CD8-positive, alpha-beta memory T cell (primary cell): ENCODE measurements at places on chromosomes 5 and 9.

DNA sequence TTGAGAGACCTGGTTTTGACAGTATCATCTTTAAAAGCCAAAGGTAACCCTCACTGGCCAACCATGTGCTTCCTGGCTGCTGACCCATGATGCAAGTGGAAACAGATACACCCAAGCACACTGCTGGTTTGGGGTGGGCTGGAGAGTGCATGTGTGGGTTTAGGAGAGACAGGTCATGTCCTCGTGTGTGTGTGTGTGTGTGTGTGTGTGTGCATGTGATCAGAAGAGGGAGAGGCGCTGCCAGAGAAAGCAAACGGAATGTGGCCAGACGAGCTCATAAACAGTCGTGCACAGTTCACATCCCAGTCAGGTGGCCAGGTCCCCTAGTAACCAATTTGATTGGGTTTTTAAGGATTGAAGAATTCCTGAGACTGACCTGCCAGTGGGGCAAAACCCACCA is 112.8 kb upstream of the ICE1 start:
- DNase-seq: no peak

GRCh38 chr5:39447059-39447458 is 22.3 kb upstream of the DAB2 start:
- DNase-seq: no peak

DNA sequence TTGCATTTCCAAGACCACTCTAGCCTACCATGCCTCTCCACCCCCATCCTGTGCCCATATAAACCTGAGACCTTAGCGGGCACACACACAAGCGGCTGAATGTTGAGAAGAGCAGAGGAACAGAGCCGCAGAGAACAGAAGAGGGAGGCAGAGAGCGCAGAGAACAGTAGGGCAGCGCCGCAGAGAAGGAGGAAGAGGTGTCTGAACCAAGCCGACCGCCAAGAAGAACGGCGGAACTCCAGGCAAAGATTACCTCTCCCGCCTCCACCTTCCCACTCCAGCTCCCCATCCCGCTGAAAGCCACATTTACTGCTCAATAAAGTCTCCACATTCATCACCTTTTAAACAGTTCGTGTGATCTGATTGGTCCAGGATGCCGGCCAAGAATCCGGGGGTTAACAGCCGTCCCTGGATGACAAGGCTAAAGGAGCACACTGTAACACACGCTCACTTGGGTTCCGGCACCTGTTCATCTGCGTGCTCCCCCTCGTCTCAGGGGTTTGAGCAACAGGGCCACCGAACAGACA is 33.2 kb downstream of the GRIN3A start:
- no peak for DNase-seq

- DNase-seq: no peak
These were observed 18.8 kb upstream of the OR2K2 start for GRCh38 chr9:111348821-111349271.

GRCh38 chr9:2493109-2493508 is 128.5 kb upstream of the VLDLR start:
- DNase-seq: no peak

DNA sequence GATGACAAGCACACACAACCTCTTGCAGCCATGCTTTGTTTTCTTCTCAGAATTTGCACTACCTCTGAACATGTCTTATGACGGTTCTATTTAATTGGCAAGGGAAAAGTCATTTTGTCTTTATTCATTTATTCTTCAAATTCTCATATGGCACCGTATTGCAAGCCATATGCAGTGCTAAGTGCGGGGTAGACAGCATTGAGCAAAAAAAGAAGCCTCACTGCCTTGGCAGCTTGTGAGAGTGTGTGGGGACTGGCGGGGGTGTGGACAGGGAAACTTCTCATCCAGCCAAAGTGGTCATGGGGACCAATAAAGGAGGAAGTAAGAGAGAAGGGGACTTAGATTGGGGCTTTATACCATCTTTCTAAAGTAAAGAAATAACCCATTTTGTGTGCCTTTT is 160.0 kb downstream of the CDH12 start:
- DNase-seq: no peak

DNA sequence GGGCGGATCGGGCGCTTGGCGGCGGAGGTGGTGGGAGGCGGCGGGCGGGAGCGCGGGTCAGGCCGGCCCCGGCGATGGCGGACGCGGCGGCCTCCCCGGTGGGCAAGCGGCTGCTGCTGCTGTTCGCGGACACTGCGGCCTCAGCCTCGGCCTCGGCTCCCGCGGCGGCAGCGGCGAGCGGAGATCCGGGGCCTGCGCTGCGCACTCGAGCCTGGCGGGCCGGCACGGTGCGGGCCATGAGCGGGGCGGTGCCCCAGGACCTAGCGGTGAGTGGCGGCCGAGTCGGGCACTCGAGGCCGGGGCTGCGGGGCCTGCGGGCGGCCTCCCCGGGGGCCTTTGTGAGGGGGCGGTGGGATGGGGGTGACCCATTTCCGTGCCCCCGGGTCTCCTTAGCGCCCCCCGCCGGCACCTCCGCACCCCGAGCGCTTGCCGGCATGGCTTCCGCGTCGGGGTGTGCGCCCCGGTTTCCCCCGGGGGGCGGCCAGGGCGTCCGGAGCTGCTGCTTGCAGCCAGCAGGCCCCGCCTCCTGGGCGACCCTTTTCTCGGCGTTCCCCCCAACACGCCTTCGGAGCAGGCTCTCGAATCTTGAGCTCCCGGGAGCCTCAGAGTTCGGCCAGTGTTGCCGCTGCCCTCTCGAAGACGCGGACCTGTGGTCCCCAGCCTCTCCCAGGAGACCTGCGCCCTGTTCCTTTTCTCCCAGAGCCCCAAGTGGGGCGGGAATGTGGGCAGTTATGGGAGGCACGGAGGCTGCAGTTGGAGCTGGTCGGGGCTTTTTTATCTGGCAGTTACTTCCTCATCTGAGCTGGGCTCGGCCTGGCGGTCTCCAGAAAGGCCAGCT is 456 bp downstream of the KDM3B start:
- DNase-seq: peak; percentile 83

DNA sequence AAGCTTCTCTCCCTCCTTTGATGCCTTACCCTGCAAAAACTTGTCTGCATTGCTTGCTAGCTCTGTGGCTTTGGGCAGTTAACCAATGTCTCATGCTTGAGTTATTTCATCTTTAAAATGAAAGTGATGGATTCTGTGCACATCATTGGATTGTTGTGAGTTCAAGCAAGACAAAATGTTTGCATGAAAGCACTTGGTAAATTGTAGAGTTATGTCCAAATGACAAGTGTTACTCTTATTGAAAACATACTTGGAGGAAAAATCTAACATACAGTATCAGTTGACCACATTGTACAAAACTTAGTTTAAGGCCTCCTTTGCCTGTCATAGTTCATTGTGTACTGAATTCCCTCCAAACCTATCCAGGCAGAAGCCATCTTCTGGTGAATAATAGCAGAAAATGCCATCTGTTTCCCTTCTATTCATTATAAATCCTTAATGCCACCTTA is 30.0 kb downstream of the TGFBR1 start:
- DNase-seq: no peak

DNA sequence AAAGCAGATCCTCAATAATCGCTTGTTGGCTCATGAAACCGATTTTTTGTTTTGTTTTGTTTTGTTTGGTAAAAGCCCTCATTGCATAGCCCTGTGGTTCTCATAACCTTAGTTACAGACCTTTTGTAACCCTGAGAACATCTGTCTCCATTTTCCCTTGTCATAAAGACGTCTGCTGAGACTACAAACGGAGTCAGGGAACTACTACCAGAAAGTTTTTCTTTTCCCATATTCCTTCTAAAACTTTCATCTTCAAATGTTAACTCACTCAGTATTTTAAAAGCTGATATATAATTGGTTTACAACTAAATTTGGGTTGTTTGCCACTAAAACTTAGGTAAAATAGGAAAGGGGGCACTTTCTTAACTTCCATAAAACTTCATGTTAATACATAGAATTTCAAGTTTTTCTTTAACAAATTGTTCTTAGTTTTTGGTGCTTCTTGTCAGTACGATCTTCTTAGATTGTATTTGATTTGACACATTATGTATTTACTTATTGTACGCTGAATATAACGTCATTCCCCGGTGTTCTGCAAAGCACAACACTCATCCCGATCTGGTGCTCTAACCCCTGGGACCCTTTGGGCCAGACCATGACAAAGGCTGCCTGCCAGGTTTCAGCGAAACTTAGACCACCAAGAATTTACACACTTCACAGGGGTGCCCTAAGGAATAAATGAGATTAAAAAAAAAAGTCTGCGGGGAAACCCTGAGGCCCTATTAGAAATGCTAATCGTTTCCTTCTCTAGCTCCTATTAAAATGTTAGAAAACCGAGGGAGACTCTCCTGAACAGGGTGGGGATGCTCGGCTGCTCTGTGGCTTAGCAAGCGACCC is 1.1 kb upstream of the ANP32B start:
- peak; percentile 22 for DNase-seq

- DNase-seq: peak; percentile 76
These were observed 60.8 kb downstream of the FOXD1 start for GRCh38 chr5:73387601-73388305.

- no peak for DNase-seq
These were observed 18.7 kb upstream of the OR13D1 start for GRCh38 chr9:104675611-104676010.

- DNase-seq: no peak
These were observed 419.6 kb downstream of the DNAH5 start for GRCh38 chr5:13524936-13525335.

DNA sequence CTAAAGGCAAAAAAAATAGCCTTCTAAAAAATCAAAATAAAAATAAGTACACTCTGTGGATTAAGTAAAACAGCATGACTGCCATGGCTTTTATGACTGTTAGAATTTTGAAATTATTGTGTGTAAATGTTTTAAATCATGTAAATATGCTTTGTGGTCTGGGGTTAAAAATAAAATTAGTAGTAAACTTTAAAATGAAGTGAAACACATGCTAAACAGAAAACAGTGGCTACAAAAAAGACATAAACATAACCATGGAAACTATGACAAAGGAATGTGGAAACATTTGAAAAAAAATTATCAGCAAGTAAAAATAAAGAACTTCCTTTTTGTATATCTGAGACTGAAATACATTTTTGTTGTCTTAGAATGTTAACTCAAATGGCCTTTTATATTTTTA is 134.5 kb upstream of the SPEF2 start:
- no peak for DNase-seq

DNA sequence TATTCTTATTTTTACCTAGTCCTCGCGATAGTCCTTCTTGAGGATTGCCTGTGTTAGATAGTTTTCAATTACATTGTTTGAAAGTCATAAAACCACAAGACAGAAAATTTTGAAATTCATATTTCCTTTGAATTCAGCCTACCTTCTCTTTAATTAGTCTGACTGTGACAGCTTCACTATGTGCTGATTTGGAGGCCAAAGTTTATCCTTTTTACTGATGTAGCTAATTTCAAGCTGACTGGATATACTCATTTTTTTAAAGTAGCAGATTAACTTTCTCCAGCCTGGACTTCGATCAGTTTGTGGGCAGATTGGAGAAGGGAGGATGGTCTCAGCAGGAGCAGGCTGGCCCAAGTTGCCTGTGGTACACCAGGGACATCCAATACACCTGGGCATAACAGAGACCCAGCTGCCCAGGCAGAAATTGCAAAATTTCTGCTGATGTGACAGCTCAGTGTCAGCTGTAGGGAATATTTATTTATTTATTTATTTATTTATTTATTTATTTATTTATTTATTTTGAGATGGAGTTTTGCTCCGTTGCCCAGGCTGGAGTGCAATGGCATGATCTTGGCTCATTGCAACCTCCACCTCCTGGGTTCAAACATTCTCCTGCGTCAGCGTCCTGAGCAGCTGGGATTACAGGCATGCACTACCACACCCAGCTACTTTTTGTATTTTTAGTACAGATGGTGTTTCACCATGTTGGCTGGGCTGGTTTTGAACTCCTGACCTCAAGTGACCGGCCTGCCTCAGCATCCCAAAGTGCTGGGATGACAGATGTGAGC is 24.2 kb downstream of the AGXT2 start:
- DNase-seq: no peak

- DNase-seq: no peak
These were observed 214.4 kb downstream of the PLK2 start for GRCh38 chr5:58245476-58245840.

GRCh38 chr5:42819745-42820144 is 8.1 kb upstream of the SELENOP start:
- DNase-seq: no peak

- no peak for DNase-seq
These were observed 566.7 kb downstream of the CCDC171 start for GRCh38 chr9:16119261-16120230.
